ENCODE measurements at places on chromosomes 5 and 9. TPM values are rescaled to one million over a fixed set of nuclear protein-coding genes. Genes with fewer than 3 reads are reported as not detected.

GRCh38 chr9:81609782-81610739 lies 79.3 kb downstream of the TLE1 start:
- no peak for DNase-seq

- DNase-seq = no peak
These were observed 27.1 kb downstream of the NKD2 start for GRCh38 chr5:1035421-1036405.

DNA sequence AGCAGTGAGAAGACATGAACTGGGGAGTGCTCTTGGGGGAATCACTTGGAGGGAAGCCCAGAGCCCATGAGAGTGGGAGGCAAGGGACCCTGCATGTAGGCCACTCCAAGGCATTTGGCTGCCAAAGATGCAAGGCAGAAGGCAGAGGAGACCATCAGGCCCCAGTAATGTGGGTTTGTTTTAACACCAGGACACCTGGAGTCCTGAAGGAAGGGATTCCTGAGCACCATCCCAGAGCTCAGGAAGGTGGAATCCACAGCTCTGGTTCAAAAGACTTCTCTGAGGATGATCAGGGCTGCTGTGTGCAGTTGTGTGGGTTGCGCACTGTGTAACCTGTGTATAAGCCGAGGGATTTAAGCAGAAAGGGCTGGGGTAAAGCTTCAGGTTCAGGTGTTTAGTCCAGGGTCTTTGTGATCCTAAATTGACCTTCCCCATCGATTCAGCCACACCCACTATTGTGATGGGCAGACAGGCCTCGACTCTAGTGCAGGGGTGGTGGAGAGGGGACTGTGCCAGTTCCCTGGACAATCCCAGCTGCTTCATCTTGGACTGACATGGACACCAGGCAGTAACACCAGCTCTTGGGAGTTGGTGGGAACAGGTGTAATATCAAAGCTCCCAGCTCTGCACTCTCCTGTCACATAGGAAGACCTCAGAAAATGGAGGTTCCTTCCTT lies 11.0 kb downstream of the B4GALT7 start:
- DNase-seq = no peak

The PCDHGA6 gene
- 0.40 TPM for total RNA-seq

DNA sequence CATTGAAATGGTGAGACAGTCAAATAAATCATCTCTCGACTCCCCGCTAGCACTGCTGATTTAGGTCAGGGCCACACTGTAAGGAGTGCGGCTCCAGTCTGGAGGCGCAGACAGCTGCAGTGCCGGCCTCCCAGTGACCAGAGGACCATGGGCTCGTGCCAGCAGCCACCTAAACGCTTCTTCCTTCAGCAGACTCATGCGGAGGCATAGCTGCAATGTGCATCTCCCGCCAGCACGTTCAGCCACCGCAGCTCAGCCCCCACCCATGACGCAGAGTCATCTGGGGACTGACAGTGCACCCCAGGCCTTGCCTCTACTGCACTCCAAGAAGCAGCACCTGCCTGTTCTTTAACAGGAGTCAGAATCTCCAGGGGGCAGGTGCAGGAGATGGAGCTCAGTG lies 13.6 kb upstream of the MAPK9 start:
- no peak for DNase-seq

DNA sequence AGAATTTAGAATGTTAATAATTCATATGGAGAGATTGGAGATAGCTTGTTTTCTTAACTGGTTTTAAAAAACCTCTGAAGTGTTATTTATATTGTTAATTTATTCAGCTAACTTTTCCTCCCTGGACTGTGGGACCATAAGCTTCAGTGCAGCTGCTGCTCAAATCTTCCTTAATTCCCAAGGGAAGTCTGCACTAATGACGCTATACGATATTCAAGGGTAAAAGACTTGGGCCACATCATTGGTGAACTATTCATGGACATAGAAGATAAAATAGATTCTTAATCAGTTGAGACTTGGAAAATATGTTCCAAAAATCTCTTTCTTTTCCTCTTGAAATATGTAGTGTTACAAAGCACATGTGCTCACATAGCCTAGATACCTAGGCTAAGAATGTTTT lies 31.1 kb upstream of the GAS1 start:
- no peak for DNase-seq

DNA sequence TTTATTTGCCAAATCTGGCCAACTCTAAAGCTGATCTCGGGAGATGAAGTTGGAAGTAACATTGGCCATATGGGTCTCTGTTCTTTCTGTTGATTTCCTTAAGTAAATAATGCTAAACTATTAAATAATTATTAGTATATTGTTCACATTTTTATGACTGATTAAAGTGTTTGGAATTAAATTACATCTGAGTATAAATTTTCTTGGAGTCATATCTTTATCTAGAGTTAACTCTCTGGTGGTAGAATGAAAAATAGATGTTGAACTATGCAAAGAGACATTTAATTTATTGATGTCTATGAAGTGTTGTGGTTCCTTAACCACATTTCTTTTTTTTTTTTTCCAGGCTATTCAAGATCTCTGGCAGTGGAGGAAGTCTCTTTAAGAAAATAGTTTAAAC lies 9.3 kb upstream of the FGF18 start:
- no peak for DNase-seq

DNA sequence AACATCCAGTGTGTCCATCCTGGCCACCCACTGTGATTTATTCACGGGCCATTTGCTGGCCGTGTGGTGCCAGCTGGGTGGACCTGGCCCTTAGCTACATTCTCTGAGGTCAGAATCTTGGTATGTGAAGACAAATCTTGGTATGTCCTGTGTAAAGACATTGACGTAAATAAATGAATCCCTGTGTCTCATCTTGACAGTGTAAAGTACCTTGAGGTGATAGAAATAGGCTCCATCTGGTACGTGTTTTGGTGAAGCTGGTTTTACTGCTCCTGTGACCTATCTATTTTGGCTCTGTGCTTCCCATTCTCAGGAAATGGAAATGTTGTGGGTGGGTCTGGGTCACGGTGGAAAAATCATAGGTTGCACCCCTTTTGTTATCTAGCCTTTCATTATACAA lies 245.4 kb upstream of the ANKH start:
- DNase-seq = no peak

DNA sequence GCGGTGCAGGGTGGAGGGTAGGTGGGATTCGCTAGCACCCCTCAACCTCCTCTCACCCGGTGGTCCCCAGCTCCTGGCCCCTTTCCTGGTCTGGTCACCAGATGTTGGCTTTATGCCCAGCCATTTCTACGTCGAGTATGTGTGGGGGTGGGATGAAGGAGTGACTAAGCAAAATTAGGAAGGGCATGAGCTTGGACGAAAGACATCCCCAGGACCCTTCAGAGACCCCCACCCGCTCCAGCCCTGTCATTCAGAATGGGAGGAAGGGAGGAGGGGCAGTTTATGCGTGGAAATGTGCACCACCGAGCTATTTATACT lies 742 bp downstream of the BHMT2 start:
- DNase-seq = no peak

DNA sequence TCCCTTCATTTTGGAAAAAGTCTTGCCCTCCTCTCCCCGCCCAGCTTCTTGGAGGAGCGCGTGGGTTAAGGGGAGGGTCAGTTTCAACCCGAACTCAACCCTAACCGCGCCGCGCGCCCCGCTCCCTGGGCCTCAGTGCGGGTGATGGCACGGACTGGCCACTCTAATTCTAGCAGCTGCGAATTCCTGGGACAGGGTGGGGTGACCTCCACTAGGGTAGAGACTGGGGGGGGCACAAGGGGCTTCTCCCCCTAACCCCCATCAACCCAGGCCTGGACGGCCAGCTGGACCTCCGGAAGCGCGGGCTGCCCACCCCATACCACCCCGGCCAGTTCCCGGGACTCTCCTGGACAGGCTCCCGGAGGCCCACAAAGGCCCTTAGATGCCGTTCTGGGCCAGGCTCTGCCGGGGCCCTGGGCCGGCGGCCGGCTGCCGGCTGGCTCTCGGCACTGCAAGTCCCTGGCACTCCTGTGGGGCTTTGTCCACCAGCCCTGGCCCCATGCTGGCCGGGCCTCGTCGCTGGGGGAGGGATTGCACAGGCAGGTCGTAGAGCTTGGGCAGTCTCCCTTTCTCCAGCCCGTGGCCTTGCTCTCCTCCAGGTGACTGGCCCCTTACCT lies 7.2 kb upstream of the PSD2 start:
- DNase-seq = no peak

- DNase-seq = no peak
These were observed 437.9 kb downstream of the PIK3R1 start for GRCh38 chr5:68653471-68653870.

- DNase-seq = no peak
These were observed 44.7 kb upstream of the HK3 start for GRCh38 chr5:176943816-176944215.

The ZDHHC11 gene
- 8.1 TPM for total RNA-seq

- DNase-seq = no peak
These were observed 16.6 kb downstream of the STRBP start for GRCh38 chr9:123251741-123252140.
